Stimulated activated CD8-positive, alpha-beta memory T cell treated with anti-CD3 and anti-CD28 coated beads, Interleukin-7, amount 100 ng/mL, for 4 hours (primary cell): ENCODE measurements at places on chromosomes 3 and 15.

- DNase-seq: no peak
Observed at GRCh38 chr15:98626153-98626552, 22.2 kb upstream of the IGF1R start.

DNA sequence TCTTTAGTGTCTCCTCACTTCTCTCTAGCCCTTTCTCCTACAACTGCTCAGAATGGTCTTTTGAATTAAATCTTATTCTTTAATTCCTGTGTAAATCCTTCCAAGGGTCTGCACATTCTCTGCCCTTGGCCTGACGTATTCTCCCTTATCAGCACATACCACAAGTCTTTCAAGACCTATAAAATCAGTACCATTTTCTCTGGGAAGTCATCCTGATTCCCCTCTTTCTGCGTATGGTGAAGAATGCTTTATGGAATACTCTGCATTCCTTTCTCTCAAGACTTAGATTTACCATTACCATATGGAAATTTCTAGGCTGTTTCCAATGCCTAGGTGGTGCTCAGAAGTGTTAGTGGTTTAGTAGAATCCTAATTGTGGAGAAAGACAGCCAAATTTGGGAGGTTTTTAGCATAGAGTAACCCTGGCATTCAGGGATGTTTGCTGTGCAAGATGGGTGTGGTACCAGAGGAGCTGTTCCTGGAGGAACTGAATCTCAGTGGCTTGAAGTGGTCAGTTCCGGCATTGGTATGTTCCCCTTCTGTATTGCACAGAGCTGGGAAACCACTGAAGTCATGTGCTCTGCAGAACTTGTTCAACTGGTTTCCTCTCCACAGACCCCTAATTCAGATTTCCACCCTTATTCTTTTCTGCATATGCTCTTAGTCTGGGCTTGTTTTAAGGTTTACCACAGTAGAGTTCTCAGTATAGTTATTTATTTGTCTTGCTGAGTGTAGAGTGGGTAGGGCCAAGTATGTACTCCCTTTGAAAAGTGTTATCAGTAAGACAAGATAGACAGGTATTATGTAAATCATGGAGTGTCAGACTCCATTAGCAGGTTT, 24.5 kb downstream of the IQGAP1 start:
- DNase-seq: no peak

- DNase-seq: no peak
Observed at GRCh38 chr3:197598404-197598980, 42.7 kb upstream of the BDH1 start.

GRCh38 chr3:60514866-60515265, 736.4 kb downstream of the FHIT start:
- no peak for DNase-seq
